ENCODE measurements at places on chromosomes 16 and 17.

GRCh38 chr16:79902351-79902750, 301.8 kb upstream of the MAF start:
- no peak for DNase-seq

- DNase-seq: no peak
These were observed 262.6 kb downstream of the PRKCA start for GRCh38 chr17:66564992-66565465.

GRCh38 chr17:49580981-49581647, 5.4 kb downstream of the NXPH3 start:
- no peak for DNase-seq

DNA sequence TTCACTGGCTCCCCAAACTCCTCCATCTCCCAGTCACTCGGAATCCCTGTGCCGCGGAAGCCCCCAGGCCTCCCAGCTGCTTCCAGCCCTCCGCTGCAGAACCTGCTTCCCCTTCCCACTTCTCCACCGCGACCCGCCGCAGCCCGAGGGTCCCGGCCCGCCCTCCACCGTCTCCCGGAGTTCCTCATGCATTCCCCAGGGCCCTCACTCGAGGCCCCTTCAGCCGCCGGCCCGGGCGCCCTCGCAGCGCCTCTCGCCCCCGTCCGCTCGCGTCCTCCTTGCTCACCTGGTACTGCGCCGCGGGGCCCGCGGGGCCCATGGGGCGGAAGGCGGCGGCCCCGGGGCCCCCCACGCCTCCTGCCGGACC, 329 bp downstream of the SMARCD2 start:
- no peak for DNase-seq

DNA sequence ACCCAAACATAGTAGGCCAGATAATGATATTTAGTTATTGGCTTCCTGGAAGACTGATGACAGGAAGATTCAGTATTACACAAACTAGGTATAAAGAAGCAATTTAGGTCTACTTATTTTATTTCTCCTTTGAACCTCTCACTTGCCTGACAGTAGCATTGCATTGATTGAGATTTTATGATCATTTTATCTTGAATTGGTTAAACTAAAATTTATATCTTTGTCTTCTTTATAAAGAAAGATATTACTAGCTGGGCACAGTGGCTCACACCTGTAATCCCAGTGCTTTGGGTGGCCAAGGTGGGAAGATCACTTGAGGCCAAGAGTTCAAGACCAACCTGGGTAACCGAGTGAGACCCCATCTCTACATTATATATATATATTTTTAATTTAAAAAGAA, 14.4 kb downstream of the HLF start:
- DNase-seq: no peak

- no peak for DNase-seq
These were observed 9.9 kb downstream of the TBC1D16 start for GRCh38 chr17:80025796-80026195.

GRCh38 chr16:83762992-83763358, 44.8 kb upstream of the HSBP1 start:
- DNase-seq: no peak

GRCh38 chr17:73707358-73707757, 63.1 kb upstream of the SDK2 start:
- no peak for DNase-seq

- DNase-seq: no peak
These were observed 3.2 kb downstream of the ADORA2B start for GRCh38 chr17:15947976-15948752.

DNA sequence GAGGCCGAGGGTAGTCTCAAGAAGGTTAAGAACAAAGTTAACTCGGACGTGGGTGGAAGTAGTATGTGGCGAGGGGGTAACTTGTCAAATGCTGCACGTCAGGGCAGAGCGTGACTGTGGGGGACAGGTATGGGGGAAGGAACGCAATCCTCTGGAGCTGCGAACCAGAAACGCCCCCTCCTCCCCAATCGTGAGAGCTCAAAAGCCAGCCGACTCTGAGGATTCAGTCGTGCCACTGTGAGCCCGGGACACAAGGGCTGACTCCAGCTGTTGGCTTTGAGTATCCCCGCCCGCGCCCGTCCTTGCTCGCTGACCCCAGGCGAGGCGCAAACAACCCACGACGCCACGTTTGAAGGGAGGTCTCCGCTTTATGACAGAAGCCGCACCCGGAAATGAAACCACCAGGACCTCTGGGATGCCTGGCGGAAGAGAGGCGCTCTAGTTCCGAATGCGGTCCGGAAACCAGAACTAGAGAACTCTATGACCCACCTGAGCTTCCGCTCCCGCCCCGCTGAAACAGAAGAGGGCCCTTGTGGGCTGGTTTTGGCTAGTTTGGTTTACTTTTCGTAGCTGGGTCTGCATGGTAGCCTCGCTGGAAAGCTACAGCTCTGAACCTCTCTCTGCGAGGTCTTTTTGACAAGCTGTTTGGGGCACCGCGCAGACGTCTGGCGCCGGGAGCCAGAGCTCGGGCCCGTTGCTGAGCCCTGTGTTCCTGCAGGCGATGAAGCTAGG, at the start of gene PEX12:
PEX12 (minus strand) TSS at position 375 of the 732 bp plus-strand sequence. CDS start 550 bp downstream, outside the sequence.
- peak; percentile 85 for DNase-seq

- DNase-seq: no peak
These were observed 7.0 kb downstream of the CBFA2T3 start for GRCh38 chr16:88970050-88970449.

- DNase-seq: no peak
These were observed 28.5 kb downstream of the MXRA7 start for GRCh38 chr17:76682296-76682695.

DNA sequence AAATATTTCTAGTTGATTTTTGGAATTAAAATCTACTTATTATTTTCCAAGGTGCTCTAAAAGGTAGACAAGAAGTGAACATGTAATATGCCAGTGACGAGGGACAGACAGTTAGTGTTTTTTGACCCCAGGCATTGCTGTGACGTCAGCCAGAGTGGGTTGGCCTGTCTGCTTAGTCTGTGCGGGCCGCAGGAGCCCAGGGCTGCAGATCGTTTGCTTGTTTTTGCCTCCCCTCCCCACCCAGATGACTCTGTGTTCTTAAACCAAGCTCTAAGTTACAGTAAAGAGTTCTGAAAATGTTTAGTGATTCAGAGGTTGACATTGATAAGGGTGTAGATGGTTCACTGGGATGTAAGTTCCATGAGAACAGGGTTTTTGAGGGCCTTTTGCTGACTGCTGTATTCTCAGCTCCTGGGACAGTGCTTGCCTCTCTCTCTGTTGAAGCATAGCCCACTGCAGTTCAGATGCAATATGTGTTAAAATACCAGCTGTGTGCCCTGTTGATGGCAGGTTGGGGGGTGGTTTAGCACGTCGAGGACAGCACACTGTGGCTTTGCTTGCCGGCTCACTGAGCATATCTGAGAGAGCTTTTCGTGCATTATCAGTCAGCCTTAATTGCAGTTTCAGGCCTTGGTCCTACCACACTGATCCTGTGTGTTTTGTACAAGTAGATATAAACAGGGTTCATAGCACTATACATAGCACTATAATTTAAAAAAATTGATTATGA, 64.8 kb downstream of the SEC14L1 start:
- DNase-seq: no peak

- no peak for DNase-seq
These were observed 264.2 kb downstream of the SEC14L1 start for GRCh38 chr17:77404812-77405581.

DNA sequence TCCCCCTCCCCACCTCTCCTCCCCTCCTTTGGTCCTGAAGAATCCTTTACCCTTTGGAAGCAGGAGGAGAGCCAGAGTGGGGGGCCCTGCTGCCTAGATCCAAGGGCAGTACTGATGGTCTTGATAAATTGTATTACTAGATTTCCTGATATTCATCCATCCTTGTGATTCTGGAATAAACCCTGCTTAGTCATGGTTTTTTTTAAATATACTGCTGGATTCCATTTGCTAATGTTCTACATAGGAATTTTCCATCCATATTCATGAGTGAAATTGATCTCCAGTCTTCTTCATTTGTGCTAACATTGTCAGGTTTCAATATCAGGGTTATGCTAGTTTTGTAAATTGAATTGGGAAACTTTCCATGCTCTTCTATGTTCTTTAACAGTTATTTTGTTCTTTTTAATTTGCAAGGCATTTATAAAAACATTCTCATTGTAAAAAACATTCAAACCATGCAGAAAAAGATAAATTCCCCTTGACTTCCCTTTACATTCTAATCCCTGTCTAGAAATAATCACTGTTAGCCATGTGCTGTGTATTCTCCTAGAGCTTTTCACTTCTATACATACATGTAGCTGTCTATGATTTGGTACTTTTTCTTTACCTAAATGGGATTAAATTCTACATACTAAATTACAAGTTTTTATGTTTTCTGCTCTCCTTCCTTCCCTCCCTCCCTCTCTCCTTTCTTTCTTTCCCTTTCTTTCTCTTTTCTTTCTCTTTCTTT, 56.7 kb downstream of the CCDC42 start:
- DNase-seq: no peak

DNA sequence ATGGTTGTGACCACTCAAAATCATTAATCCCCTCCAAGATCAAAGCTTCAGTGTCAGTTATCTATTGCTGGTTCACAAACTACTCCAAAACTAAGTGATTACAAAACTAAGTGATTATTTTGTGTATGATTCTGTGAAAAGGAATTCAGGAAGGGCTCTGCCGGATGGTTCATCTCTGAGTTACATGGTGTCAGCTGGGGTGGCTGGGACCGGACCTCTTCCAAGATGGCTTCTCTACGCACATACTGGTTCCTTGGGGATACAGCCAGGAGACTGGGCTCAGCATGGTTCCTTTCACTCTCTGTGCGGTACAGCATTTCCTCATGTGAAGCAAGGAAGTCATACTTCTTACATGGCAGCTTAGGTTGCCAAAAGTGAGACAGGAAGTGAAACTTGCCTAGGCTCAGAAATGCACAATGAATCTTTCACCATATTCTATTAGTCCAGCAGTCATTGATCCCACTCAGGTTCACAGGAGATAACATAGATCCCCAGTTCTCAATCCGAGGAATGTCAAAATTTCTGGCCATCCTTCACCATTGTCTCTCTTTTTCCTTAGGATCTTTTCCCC, 97.9 kb upstream of the IRX6 start:
- no peak for DNase-seq

DNA sequence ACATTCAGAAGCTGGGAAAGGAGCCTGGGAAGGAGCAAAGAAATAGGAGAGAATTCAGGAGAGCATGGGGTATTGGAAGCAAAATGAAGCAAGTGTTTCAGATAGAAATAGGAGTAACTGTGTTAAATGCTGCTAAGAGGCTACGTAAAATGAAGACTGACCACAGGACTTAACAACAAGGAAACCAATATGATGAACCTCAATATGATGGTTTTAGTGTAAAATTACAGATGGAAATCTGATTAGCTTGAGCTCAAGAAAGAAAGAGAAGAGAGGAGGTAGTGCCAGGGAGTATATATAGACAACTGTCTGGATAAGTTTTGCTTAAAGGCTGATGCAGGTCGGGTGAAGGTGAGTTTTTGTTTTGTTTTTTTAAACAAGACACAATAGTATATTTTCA, 92.2 kb downstream of the HELZ start:
- DNase-seq: no peak

GRCh38 chr16:88886420-88886844, 20.0 kb upstream of the PABPN1L start:
- no peak for DNase-seq

GRCh38 chr17:4498461-4499397, at the start of gene SPNS2:
TSS of gene SPNS2 (plus strand) at chr17:4498881. CDS start at chr17:4499048, 167 bp downstream.
- DNase-seq: peak; percentile 89

GRCh38 chr16:30049871-30050270, 15.7 kb upstream of the ALDOA start:
- peak; percentile 38 for DNase-seq

DNA sequence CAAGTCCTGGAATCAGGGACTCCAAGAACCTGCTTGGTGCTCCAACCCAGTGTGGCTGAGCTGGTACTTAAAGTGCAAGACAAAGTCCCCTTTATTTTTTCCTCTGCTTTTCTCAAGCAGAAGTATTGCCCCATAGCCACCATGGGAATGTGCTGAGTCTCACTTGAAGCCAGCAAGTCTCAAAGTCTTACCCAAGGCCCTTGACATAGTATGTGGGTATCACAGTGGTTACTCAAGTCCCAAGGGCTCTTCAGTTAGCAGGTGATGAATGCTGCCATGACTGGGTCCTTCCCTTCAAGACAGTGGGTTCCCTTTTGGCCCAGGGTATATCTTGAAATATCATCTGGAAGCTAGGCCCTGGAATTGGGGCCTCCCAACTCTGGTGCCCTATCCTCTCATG, 30.5 kb upstream of the GINS3 start:
- DNase-seq: no peak

- DNase-seq: no peak
These were observed 32.3 kb downstream of the GJC1 start for GRCh38 chr17:44797802-44798201.

DNA sequence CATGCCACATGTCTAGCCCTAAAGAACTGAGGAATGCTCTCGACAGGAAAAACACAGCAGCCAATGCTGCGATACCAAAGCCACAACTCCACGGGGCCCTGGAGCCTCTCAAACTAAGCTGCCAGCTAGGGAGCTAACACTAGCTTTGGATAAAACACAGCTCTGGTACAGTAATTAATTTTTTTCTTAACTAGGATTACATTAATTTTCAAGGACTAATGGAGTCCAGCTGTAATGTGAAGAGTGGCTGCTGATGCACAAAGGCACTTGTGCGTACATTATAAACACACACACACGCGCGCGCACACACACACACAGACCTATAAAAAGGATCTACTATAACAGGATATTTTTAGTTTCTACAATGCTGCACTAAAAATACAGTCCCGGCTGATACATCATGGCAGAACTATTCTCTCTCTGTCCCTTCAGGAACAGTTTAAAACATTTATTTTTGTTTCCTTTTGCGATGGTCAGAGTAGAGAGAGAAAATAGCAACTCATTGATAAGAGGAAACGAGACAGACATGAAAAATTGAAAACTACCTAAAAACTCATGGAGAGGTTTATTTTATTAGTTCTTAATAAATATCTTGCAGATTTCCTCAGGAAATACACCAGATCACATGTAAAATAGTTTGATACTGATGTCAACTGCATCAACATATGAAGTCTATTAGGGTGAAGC, 88.5 kb downstream of the SMG6 start:
- DNase-seq: no peak

DNA sequence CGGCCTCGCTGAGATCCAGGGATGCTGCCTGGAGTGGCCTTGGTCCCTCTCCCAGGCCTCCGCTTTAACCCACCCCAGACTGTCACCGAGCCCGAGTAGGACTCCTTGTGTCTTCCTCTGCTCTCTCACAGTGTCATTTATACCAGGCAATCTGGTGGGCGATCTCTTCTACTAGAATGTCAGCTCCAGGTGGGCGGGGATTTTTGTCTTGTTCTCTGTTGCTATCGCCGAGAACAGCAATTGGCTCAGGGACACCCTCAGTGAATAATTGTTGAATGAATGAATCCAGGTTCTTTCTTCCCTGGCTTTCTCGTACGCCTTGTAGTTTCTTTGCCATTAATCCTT, 591 bp downstream of the DHX38 start:
- peak; percentile 70 for DNase-seq
